ENCODE measurements at places on chromosomes 5 and 9.

DNA sequence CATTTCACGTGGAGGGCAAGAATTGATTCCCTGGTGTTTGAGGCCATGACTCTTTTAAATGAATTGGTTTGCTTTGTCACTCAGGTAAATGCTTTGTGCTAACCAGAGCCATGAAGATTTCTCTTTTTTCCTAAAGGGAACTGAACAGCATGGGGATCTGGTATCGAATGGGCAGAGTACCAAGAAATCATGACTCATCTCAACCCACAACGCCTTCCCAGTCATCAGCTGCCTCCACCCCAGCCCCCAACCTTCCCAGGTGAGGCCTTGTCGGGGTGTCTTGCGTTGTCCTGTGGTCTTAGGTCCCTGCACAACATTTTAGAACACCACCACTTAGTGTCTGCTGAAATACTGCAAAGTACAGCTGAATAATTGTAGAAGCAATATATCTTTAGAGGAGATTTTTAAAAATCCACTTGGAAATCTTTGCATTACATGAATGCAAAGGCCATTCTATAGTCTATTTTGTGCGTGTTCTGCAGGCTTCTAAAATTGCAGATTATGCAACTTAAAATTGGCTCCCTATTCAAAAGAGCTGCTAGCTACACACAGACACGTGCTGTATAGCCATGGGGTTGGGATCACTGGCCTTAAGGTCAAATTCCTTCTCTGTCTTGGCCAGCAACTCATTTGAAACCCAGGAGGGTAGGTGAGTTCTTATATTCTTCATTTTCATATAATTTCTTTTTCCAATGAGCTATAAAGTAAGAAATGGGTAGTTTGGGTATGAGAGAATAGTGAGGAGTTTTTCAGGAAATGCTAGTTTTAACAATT lies 69.0 kb downstream of the MVB12B start:
- DNase-seq = no peak

DNA sequence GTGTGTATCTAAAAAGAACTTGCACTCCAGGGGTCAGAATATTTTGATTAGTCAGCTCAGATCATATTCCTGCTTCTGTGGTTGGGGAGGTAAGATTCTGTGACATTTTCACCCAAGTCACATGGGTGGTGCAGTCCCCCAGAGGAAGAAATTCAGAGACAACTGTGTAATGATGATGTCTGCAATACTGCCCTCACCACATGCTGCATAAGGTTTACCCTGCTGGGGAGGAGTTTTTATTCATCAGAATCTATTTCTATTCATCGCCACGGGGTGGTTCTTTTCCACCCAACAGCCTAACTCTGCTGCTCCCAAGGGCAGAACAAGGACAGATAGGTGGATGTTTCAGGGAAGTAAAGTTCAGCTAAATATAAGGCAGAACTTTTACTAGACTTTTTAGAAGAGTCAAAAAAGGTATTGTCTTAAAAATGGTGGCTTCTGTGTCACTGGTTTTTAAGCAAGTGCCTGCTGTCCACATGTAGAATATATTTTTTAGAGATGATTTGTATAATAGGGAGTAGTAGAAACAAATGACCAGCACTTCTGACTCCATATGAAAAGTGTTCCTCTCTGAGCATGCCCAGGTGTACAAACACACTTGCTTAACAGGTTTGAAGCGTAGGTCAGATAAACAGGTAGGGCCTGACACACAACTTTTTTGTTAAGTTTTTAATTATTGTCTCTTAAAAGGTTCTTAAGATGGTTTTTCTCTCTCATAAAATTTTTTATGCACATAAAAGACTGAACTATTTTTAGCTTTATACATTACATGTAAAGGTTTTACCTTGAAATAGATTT lies 352.7 kb downstream of the LRRC70 start:
- no peak for DNase-seq

- no peak for DNase-seq
Observed at GRCh38 chr5:143030349-143030748, 260.2 kb downstream of the ARHGAP26 start.

DNA sequence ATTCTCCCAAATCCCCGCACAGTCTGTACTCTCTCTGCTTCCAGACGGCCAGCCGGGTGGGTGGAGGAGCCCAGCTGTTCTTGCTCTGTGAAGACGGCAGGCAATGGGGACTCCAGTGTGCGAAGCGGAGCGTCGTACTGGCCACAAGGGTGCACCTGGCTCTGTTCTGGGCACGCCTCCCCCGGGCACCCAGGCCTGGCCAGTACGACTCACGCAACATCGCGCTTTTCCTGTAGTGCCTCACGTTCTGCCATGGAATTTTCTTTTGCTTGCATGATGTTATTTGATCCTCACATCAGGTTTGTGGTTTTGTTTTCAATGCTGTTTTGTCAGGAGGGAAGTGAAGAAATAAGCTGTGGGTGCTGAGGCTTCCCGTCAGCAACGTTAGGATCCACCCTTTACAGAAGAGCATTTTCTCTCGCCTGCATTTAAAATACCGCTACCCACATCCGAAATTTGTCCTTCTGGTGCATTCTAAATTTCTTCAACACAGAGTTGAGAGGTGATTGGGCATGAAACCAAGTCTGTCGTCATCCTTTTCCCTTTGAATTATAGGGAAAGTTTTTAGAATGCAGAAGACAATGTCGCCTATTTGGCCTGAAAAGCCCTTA lies 311.7 kb downstream of the TRIM36 start:
- no peak for DNase-seq

DNA sequence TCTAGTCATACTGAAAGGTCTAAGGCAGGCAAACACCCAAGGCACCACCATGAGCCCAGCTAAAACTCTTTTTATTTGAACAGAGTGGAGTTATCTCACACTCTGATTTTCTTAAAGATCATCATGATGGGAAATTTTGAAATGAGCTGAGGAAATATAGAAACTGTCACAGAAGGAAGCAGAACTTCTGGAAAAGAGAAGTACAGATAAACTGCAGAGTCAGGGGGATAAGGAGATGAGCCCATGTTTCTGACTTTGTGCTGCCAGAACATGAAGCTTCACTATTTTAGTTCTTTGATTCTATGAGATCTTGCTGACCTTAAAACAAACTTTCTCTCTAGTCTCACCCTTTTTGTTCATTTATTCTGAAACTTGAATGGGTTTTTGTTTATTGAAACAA lies 406.5 kb upstream of the EDIL3 start:
- DNase-seq = no peak

- DNase-seq = no peak
Observed at GRCh38 chr5:6832994-6833393, 119.8 kb downstream of the TENT4A start.

DNA sequence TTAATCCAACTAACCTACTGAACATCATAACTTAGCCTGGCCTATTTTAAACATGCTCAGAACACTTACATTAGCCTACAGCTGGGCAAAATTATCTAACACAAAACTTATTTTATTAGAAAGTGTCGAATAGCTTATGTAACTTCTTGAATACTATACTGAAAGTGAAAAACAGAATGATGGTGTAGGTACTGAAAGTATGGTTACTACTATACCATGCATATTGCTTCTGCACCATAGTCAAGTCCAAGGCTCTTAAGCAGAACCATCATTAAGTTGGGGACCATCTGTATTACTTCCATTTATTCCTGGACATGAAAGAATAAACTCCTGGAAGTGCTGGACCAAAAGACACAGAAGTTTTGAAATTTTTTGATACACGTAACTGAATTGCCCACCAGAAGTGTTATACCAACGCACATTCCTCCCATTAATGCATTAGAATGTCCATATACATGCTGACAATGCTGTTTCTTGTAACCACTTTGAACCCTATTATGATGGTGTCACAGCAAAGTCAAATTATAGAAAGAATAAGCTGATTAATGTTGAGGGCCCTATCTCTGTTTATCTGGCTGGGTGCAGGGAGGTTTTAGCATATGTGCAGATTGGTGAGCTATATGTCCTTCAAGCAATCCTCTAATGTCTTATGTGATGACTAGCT lies 375.7 kb downstream of the ACTL7B start:
- DNase-seq = no peak

- no peak for DNase-seq
Observed at GRCh38 chr9:34686231-34686630, 4.8 kb downstream of the CCL19 start.

DNA sequence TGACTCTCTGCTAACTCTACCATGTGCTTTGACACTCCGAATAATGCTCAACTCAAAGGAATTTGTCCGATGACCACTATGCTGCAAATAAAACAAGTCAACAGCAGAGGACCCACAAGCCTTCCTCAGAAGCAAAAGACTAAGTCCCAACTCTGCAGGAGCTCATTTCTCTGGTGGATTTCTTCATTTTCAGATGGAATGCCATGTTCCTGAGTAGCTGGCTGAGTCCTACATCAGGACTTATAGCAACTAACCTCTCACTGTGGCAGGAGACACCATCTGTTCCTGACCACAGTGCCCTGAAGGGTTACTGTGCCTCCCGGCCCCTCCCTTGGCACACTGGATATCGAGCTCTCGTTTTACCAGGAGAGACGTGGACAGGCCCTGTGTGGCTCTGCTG lies 20.8 kb downstream of the LHFPL2 start:
- DNase-seq = no peak

GRCh38 chr5:81761270-81761669 lies 10.4 kb upstream of the SSBP2 start:
- no peak for DNase-seq

- DNase-seq = no peak
Observed at GRCh38 chr5:135423846-135424168, 23.3 kb downstream of the DCANP1 start.

DNA sequence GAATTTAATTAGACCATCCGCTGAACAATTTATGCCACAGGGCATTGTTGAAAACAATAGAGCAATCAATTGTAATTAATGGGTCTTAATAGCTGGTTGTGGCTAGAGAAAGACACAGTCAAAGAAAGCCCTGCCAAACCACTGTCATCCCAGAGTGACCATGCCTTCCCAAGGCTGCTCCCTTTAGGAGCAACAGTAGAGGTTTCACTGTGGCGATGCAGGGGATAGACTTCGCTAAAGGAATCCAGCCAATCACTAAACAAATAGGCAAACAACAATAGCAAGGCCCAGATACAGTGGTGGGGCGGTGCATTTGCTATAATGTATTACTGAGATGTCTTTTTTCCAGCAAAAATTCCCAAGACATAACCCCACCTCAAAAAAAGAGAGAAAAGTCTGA lies 87.8 kb upstream of the SLC27A6 start:
- DNase-seq = no peak

DNA sequence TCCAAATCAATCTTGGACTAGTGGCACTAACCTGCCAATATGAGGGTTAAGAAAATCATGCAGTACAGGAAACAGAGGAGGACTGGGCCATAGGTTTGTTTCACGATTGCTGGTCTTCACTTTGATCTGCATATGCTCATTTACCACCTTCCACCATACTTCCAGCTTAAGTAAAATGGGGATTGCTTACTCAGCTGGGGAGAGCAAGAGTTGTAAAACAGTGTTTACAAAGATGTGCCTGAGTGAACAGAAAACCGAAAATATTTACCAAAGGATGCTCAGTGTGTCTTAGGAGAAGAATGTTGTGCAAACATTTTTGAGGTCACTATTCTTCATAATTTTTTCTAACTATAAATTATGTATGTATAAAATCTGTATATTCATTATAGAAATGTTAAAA lies 65.1 kb upstream of the DNAH5 start:
- DNase-seq = no peak

Measured in stimulated activated CD4-positive, alpha-beta T cell treated with anti-CD3 and anti-CD28 coated beads, Interleukin-15, amount 100 ng/mL, for 1 hour (primary cell).